ENCODE measurements at places on chromosomes 13 and 19.

DNA sequence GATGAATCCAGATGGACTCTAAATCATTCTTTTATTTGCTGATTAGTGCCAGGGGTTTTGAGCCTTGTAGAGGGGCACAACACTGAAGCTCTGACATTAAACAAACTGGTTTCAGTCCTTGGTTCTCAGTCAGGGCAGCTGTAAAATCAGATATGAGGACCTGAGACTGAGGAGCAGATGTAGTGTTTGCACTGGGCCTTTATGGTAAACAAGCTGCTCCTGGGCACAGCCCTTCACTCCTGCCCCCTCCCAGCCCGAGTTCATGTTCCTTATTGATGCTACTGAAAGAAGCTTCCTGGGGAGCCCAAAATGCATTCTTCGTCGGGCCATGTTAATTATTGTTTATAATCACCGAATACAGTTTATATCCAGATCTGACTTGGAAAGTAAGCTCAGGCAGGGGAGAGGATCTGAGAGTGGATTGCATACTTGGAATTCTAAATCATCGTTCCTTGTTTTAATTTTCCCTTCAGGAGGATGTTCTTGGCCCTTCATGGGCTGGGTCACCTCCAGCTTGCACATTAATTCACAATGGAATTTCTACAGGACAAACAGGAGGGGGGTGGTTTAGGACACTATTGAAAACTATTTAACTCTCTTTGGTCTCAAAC is 213.5 kb downstream of the FGF9 start:
- no peak overlapping the region for H3K4me3 ChIP-seq
- no peak overlapping the region for H3K27ac ChIP-seq
- DNase-seq = no peak

DNA sequence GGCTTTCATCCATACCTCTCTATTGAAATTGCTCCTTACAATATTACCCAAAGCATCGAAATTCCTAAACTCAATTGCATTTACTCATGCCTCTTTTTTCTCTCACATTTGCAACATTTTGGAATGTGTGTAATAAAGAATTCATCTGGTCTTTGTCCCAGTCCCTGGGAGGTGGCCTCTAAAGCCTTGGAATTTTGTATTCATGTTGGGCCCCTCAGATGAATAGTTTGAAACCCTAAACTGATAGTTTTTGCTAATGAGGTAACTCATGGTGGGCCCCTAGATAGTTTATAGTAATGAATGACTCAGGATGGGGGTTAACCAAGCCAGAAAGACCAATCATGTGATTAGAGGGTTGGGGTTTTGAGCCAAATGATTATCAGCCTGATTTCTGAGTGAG is 490.4 kb downstream of the DIAPH3 start:
- H3K4me3 ChIP-seq = no peak overlapping the region
- no peaks in the 10 kb centered on the region for H3K36me3 ChIP-seq
- no peak overlapping the region for H3K27ac ChIP-seq
- DNase-seq = no peak
- H3K4me1 ChIP-seq = no peaks in the 10 kb centered on the region

GRCh38 chr19:19741184-19741583 is 8.3 kb upstream of the ZNF14 start:
- no peaks in the 10 kb centered on the region for H3K27me3 ChIP-seq
- no peaks in the 10 kb centered on the region for H3K4me1 ChIP-seq
- no peaks in the 10 kb centered on the region for H3K36me3 ChIP-seq
- no peak overlapping the region for H3K27ac ChIP-seq
- no peak overlapping the region for H3K4me3 ChIP-seq

DNA sequence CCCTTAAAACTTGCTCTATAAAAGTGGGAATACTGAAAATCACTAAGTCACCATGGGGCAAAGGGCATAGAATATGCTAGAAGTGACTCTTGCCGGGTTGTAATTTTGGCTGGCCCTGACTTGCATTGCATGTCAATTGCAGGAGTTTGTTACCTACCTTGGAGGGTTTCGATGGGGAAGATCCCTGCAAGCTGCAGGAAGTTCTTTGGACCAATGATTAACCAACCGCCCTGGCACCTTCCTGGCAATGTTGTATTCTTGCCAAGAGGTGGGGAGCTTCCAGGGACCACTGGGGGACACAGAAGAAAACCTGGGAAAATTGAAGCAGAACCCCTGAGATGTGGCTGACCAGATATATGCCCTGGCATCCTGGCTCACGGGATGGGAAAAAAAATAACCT is 235.8 kb downstream of the B3GLCT start:
- H3K4me1 ChIP-seq = no peaks in the 10 kb centered on the region
- DNase-seq = no peak
- no peak overlapping the region for H3K27ac ChIP-seq
- no peaks in the 10 kb centered on the region for H3K27me3 ChIP-seq

- no peak for DNase-seq
These were observed 865.0 kb downstream of the PCDH9 start for GRCh38 chr13:66365101-66365500.

- H3K4me1 ChIP-seq = no peaks in the 10 kb centered on the region
- no peak overlapping the region for H3K27ac ChIP-seq
- H3K36me3 ChIP-seq = peaks cover 6% of the 10 kb centered on the region
These were observed 22.4 kb upstream of the QTRT1 start for GRCh38 chr19:10678813-10679212.

- no peaks in the 10 kb centered on the region for H3K36me3 ChIP-seq
- H3K27ac ChIP-seq = no peak overlapping the region
- DNase-seq = no peak
- no peaks in the 10 kb centered on the region for H3K27me3 ChIP-seq
These were observed 466.7 kb downstream of the MYO16 start for GRCh38 chr13:109096101-109096500.

DNA sequence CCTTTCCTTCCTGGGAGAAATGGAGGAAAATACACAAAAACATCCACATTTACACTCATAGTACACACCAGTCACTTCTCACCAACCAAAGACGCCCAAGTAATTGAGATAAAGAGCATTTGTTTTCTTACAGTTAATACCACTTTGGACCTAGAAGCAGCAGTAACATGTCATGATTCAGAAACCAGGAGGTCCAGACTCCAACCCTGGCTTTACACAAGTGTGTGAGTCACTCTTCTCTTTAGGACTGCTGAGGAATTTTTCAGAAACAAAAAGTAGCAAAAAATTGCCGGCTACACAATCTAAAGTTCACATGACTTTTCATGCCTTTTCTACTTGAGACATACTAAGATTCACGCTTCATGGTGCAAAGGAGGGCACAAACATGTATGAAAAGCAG is 42.1 kb downstream of the TUBGCP3 start:
- no peaks in the 10 kb centered on the region for H3K27me3 ChIP-seq
- no peaks in the 10 kb centered on the region for H3K4me1 ChIP-seq
- H3K4me3 ChIP-seq = no peak overlapping the region
- DNase-seq = no peak
- no peaks in the 10 kb centered on the region for H3K36me3 ChIP-seq

Measured in vagina (tissue), 2 donors.